ENCODE measurements at places on chromosomes 2 and 18. TPM values are rescaled to one million over a fixed set of nuclear protein-coding genes. Genes with fewer than 3 reads are reported as not detected.

GATA6 gene
- total RNA-seq, result 56.0 TPM

TCF7L1 gene
- 9.3 TPM for total RNA-seq

DSG4 gene
- not detected for total RNA-seq

TTC39C gene
- total RNA-seq, result 3.3 TPM

PAIP2B gene
- 69.7 TPM for total RNA-seq

DNA sequence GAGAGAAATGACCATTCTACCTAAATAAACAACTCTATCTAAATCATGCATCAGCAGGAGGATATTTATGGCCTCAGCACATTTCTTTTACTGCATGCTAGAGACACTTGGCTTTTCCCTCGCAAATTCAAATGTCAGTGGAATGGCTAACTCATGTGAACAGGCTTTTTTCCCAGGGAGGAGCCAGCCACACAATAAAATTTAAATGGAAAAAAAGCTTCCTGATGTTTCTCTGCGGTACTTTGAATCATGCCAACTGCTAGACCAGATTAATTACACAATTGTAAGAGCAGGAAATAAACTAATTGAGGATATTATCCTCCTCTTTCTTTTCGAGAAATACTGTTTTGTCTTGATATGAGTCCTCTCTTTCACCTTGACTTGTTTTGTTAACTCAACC, 676.3 kb downstream of the IRS1 start:
- no peak for DNase-seq

DNA sequence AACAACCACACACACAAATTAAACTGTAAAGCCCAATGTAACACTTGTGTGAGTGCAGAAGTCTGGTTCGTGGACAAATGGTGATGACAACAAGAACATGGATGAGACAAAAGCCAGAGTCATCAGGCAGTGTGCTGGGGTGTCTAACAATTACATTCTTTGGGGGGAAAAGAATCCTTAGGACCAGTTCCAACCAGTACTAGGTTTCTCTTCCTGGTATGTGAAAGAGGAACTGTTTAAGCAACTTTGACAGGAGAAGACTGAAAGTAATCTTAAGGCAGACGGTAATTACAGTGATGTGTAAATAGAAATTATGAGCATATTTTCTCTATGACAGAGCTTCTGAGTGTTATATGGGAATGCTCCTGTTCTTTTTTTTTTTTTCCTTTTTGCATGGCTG, 133.4 kb downstream of the AFF3 start:
- no peak for DNase-seq

GRCh38 chr18:48896326-48896874, 54.4 kb downstream of the SMAD7 start:
- no peak for DNase-seq

DNA sequence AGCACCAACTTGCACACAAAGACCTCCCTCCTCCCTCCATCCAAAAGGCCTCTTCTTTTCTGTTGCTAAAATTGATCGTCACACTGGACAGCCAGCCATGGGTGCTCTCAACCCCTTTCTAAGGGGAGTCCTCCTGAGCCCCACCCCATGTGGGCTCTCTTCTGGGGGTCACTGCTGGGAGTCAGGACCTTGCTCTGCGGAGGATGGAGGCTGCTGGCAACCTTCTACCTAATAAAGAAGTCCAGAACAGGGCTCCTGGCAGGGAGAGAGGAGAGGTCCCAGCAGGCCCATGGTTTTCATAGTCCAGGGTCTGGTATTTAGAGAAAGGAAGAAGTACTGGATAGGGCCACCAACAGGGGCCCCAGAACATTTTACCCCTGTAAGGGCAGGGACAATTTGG, 67.6 kb upstream of the OTOS start:
- DNase-seq, result no peak

GRCh38 chr2:126995621-126996377, 97.1 kb downstream of the TEX51 start:
- no peak for DNase-seq

DNA sequence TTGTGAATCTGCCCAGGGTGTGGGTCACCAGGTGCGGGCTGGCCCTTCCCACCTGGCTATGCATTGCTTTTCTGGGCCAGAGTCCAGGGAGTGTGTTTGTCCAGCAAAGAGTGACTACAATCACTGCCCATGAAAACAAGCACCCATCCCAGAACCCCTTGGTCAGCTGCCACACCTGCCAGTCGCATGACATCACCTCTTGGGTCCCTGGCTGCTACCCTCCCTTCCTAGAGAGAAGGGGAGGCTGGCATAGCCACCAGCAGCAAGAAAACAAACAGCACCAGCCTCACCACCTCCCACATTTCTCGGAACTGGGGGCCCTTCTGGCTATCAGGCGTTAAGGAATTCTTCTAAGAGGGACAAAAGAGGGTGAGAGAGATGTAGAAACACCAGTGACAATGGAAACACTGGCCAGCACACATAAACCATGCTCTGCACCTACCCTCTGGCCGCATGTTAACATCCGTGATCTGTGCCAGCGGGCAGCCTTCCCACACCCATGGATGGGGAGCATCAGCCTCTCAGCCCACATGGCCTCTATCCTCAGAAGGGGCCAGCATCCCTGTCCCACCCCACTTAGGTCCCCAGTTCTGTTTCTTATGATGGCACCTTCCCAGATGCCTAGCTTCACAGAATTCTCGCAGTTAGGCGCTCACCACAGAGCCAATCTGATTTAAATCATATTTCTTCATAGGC, 109.7 kb upstream of the GLI2 start:
- DNase-seq, result no peak

- no peak for DNase-seq
These were observed 4.9 kb upstream of the CHN1 start for GRCh38 chr2:175009917-175010621.

DNA sequence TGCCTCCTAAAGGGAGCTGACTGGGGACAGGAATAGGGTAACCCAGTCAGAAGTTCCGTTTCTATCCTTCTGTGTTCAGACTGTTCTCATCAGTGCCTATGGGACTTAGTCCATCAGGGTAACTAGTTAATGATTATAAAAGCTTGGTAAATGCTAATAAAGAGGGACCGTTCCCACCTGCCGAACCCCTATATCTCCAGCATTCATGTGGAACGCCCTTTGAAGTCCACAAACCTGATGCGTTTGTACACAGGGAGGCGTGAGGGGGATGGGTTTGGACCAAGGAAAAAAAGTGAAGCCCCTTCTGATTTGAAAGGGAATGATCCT, 112.9 kb downstream of the CDK15 start:
- no peak for DNase-seq

DNA sequence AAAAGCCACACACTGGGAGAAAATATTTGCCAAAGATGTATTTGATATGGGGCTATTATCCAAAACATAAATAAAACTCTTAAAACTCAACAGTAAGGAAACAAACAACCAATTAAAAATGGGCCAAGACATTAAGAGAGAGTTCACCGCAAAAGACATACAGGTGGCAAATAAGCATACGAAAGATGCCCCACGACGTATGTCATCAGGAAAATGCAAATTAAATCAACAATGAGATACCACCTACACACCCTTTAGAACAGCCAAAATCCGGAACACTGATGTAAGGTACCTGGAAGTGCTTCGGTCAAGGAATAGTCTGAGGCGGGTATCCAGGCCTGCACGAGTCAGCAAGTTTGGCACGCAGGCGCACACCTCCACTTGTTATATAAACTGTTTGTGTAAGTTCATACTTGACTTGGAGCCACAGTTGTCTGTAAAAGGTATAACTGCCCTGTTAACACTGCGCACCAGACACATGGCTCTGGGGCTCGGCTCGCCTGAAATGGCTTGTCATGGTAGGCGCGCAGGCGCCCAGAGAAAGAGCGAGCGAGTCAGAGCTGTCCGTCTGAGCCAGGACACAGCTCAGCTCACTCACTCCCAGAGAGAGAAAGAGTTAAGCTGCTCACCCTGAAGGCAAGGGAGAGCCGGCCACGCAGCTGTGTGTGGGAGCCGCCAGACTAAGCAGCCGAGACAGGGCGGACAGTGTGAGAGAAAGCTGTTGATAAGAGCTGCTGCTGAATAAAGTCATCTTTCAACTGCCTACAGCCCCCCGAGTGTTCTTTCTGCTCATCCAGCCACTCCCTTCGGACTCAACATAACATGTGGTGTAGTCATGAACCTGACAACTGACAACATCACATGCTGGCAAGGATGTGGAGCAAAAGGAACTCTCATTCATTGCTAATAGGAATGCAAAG, 87.3 kb downstream of the HNRNPLL start:
- peak; percentile 65 for DNase-seq

GRCh38 chr2:26595146-26595545, 46.0 kb downstream of the CIB4 start:
- DNase-seq, result no peak
